Dermis microvascular lymphatic vessel endothelial cell (primary cell): ENCODE measurements at places on chromosomes 12 and 14. TPM values are rescaled to one million over a fixed set of nuclear protein-coding genes. Genes with fewer than 3 reads are reported as not detected.

GRCh38 chr12:112962561-112962960 is 15.8 kb upstream of the OAS2 start:
- DNase-seq = no peak

- DNase-seq = peak; percentile 5
Observed at GRCh38 chr12:63805704-63806672, 26.3 kb downstream of the RXYLT1 start.

DNA sequence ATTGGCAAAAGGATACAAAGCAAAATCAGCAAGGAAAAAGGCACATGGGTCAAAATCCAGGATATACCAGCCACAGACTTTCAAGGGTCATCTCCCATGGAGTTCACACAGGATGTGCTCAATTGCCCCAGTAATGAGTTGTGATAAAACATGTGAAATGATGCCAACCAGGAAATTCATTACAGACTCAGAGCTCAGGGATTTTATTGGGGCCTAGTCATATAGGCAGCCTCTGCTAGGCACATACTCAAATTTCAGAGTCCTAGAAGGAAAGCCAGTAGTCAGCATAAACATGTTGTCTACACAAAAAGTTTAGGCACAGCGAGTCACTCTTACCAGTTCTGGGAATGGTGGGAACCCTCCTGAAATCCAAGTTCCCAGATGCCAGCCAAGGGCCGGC is 64.4 kb upstream of the OSBPL8 start:
- peak; percentile 42 for DNase-seq

- DNase-seq = no peak
Observed at GRCh38 chr12:75581515-75581914, 70.1 kb upstream of the KRR1 start.

DNA sequence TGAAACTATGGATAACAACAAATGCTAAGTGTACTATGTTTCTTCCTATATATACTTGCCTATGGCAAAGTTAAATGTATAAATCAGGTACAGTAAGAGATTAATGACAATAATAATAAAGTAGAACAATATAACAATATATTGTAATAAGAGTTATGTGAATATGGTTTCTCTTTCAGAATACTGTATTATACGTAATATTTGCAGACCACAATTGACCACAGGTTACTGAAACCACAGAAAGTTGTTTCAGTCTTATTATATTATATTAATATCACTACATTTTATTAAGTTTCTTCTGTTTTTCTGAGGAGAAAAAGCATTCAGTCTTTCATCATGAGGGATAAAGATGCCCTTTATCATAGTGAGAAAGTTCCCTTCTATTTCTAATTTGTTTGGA is 131.2 kb downstream of the EML1 start:
- DNase-seq = no peak

DNA sequence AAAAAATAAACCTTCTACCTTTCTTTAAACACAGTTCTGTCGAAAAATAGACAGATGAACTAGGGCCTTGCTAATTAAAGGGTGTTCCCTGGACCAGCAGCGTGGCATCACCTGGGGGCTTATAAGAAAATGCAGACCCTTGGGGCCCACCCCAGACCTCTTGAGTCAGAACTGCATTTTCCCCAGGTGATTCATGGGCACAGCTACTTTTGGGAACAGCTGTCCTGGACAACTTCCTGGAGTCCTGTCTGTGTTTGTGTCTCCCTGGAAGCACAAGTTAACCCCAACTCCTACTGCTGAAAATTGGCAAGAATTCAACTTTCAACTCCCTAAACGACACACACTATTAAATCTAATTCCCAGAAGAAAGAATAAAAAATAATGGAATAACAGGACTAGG is 17.8 kb downstream of the FBLN5 start:
- DNase-seq = no peak

DNA sequence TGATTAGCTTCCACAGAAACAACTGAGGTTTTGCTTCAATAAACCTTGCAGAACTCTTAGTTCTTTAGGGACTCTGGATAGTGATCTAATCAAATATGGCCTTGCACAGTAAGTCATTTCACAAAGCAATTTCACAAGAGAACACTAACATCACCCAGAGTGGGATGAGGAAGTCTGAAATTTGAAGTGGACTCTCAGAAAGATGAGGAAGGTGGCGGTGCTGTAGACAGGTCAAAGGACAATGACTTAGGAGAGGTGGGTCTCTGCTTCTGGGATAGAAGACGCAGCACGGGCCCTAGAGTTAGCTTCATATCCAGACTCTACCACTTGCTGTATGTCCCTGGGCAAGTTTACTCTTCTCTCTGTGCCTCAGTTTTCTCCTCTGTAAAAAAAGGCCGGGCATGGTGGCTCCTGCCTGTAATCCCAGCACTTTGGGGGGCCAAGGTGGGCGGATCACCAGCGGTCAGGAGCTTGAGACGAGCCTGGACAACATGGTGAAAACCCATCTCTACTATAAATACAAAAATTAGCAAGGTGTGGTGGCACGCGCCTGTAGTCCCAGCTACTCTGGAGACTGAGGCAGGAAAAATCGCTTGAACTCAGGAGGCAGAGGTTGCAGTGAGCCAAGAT is 18.9 kb downstream of the FOS start:
- DNase-seq = no peak

DNA sequence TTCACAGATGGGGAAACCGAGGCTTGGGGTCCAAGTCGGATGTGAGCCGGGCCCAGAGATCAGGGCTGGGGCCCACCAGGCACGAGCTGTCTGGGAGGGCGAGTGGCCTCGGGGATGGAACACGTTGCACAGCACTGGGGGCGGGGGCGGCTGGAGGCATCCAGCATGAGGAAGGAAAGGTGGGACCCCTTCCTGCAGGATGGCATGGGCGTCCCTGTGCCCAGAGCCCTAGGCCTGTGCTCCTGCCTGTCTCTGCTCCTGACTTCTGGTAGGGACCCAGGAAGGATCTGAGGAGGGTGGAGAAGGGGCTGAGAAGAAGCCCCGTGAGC is 183.4 kb downstream of the KIF26A start:
- DNase-seq = no peak

DNA sequence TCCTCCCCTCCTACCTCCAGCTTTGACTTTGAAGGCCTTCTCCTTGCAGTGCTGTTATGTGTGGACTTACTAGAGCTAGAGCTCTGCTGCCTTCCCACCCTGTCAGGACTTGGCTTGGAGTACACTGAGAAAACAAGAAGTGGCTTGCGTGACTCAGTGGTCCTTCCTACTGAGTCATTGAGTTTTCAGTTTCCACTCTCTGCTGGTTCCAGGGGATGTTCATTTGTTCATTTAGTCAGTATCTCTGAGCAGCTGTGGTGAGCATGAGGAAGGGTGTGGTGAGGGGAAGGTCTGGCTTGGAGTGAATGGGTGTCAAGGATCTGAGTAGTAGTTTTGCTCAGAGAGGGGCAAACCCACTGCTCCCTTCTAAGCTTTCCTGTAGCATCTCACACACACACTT is 17.2 kb upstream of the ELK3 start:
- DNase-seq = no peak

GRCh38 chr14:49546766-49547165 is 39.4 kb downstream of the RPS29 start:
- DNase-seq = no peak

DNA sequence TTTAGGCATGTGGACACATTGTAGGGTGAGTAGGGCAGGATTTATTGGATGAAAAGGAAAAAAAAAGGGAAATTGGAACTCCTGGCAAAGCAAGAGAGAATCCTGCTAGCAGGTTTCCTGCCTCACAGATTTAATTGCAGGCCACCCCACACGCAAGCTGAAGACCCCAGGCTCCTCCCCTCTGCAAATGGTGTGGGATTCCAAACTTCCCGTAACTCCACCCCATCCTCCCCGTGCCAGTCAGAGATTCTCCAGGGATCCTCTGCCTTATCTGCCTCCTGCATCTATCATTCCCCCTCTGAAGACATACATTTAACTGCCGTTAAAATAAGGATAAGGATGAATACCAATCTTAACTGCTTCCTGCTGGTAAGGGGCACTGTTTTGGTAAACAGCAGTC is 249.8 kb upstream of the GARIN2 start:
- DNase-seq = no peak

GRCh38 chr12:99670635-99671034 is 23.1 kb downstream of the GARIN6 start:
- no peak for DNase-seq

- DNase-seq = no peak
Observed at GRCh38 chr12:42076976-42077375, 67.7 kb downstream of the GXYLT1 start.

GRCh38 chr12:107296681-107297089 is 203.3 kb upstream of the CRY1 start:
- no peak for DNase-seq

GRCh38 chr14:77557391-77557790 is 58.8 kb upstream of the ISM2 start:
- no peak for DNase-seq

DNA sequence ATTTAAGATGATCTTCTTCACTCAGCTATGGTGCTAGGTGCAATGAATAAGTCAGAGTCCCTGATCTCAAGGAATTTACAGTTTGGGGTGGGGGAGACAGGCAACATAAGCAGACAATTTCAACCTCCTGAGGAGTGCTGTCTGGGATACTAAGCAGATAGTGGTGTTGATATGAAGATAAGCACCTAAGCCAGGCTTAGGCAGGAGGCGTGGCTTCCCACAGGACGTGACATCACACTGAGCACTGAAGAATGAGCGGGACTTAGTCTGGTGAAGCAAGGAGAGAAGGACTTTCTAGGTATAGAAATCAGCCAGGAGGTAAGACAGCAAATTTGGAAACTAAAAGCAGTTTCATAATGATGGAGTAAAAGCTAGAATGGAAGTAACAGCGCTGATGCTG is 6.8 kb downstream of the PRPH start:
- DNase-seq = no peak

DNA sequence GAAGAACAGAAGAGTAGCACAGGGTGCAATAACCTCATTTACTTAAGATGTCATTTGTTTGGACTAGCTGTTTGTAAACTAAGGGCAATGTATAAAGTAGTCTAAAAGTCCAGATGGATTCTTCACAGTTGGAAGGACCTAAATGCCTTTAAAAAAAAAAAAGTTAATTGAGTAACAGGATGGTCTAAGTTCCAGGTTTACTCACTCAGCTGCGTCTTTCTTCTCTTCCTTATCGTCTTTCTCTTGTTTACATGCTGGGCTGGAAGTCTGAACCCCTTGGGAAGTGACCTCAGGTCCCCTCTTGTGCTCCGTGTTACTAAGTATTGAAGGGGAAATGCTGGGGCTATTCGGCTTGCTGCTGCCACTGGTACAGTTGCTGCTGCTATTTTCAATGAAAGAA is 82.5 kb downstream of the SH2B3 start:
- no peak for DNase-seq

DNA sequence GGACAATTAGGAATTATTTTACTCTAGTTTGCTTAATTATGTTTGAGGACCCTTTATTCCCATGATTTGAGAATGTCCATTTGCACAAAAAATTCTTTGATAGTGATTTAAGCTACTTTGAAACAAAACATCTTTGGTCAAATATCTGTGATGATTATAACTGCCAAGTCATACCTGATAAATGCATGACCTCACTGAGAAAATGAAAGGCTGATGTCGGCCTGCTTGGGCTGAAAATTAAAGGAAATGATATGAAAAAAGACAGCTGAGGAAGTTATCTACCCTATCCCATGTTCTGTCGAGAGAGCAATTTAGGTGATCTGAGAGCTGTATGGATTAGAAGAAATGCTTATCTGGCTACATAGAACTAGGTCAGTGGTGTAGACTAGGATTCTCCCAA is 43.6 kb downstream of the ATL1 start:
- no peak for DNase-seq

- no peak for DNase-seq
Observed at GRCh38 chr12:3277306-3277943, 200.2 kb downstream of the TSPAN9 start.

DNA sequence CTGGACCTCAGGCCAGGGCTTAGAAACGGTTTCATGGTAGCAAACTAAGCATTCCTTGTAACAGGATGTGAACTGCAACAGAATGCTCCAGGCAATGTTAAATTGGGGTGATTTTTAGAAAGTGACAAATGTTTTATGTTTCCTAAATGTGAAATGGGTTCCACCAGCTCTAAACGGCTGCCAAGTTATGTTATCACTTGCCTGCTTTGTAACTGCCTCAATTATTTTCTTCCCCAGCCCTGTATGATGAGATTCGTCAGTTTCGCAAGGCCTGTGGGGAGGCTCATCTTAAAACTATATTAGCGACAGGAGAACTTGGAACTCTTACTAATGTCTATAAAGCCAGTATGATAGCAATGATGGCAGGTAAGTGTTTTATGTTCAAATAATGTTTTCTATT is 70.9 kb downstream of the DERA start:
- DNase-seq = no peak

DNA sequence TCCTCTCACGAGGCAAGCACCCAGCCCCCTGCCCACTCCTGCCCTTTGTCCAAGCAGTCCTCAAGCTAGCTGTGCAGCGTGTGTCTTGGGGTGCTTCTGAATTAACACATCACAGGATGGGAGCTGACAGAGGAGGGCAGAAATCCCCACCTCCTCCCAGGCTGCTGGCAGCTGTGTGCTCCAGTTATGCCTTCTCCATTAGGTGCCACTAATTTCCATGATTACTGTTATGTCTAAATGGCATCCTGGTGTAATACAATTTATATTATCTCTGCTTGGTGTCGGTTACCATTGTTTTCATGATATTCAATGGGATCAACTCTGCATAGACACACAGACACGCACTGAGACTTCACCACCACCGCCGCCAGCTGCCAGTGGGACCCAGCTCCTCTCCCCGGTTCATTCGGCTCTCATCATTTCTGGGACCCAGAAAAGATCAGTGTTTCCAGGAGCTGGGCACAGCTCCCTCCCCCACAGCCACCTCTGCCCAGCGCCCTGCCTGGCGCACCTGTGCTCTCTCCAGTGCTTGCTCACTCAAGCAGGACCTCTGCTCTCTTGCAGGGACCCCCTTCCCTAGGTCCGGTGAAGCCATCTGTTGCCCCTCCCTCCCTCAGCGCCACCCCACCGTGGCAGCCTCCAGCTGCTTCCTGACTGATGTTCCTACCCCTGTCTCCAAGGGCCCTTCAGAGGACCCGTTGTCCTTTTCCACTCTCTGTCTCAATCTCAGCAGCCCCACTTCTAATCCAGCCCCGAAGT is 167.5 kb upstream of the FKBP4 start:
- no peak for DNase-seq

DNA sequence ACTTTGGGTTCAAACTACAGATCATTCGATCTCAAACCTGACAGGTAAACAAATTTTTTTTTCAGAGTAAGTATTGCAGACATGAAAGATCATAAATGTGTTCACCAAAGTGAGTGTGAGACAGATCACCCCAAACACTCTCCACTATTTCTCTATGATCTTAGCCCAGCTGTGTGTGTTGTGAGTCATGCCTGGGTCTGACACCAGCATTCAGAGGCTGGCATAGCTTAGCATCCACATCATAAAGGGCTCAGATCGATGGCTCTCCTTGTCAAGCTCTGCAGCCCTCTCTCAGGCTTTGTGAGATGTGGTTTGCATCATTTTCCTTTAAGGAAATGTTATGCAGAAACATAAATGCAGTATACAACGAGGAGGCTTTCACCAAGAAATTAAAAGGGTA is 164.9 kb downstream of the ETV6 start:
- no peak for DNase-seq

The FERMT2 gene
- total RNA-seq = 64.6 and 72.2 TPM in 2 replicates

The PTPRB gene
- total RNA-seq = 73.6 and 113 TPM in 2 replicates

The PTPRQ gene
- not detected in 2 replicates for total RNA-seq

The GPR84 gene
- not detected in 2 replicates for total RNA-seq

The SERPINA12 gene
- total RNA-seq = not detected in 2 replicates

The ST8SIA1 gene
- 0.13 and 0.26 TPM in 2 replicates for total RNA-seq

The IL31 gene
- total RNA-seq = not detected in 2 replicates

The DNAJC22 gene
- 0.51 and 1.9 TPM in 2 replicates for total RNA-seq

The CATSPERB gene
- 0.13 and 1.6 TPM in 2 replicates for total RNA-seq

The HOXC4 gene
- not detected in 2 replicates for total RNA-seq

The TAS2R8 gene
- total RNA-seq = not detected in 2 replicates

The PIWIL1 gene
- total RNA-seq = under 0.01 TPM in 1 of 2 replicates, not detected in the other
